ENCODE measurements at places on chromosomes 2 and 18. TPM values are rescaled to one million over a fixed set of nuclear protein-coding genes. Genes with fewer than 3 reads are reported as not detected.

GRCh38 chr2:241635756-241636155 is 1.2 kb downstream of the THAP4 start:
- DNase-seq: no peak

- DNase-seq: no peak
These were observed 127.4 kb downstream of the PLCL1 start for GRCh38 chr2:197931661-197932312.

- DNase-seq: no peak
These were observed 38.3 kb upstream of the IL1R1 start for GRCh38 chr2:102103992-102104871.

GRCh38 chr2:30639836-30640235 is 167.4 kb downstream of the CAPN13 start:
- no peak for DNase-seq

- no peak for DNase-seq
These were observed 746 bp upstream of the POLR1B start for GRCh38 chr2:112541315-112542122.

DNA sequence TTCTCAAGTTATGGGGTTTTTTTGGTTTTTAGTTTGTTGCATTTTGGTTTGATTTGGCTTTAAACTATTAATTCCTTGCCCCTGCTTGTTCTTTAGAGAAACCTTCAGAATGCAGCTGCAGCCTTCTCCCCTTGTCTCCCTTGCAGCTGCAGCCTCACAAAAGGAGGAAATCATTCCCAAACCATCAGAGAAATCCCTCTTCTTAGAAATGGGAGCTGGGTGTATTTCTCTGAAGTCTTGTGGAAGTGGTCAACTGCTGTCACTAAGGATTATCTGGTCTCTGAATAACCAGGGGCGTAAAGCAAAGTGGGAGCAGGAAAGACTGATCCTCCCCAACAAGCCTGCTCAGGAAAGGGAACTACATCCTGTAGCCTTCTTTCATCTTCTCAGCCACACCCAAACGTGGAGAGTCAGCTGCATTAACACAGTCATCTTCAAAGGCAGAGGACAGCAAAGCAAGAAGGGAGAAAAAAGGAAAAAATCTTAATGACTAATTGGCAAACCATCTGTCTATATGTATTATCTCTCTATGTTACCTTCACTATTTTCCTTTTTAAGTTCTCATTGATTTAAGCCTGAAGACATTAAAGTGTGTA is 1834.1 kb upstream of the PIK3C3 start:
- DNase-seq: no peak

GRCh38 chr18:25726298-25726697 is 364.1 kb downstream of the SS18 start:
- no peak for DNase-seq

GRCh38 chr2:110099038-110099425 is 16.6 kb downstream of the MALL start:
- no peak for DNase-seq

- DNase-seq: no peak
These were observed 183.8 kb downstream of the SMAD2 start for GRCh38 chr18:47746615-47747014.

- DNase-seq: no peak
These were observed 9.4 kb upstream of the PRLH start for GRCh38 chr2:237556773-237557632.

DNA sequence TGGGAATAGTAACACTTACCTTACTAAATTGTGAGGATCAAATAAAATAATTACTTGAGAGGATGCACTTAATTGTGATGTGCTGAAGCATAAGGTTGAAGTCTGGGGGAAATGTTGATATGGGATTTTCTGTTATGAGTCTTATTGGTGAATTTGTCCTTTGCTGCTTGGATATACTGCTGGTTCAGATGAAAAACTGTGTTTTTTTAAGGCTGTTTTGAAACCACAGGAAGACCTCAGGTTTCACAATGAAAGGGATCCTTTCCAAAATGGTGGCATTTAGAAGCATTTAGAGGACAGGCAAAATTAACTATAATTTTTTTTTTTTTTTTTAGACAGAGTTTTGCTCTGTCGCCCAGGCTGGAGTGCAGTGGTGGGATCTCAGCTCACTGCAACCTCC is 34.9 kb downstream of the SPATS2L start:
- DNase-seq: no peak

DNA sequence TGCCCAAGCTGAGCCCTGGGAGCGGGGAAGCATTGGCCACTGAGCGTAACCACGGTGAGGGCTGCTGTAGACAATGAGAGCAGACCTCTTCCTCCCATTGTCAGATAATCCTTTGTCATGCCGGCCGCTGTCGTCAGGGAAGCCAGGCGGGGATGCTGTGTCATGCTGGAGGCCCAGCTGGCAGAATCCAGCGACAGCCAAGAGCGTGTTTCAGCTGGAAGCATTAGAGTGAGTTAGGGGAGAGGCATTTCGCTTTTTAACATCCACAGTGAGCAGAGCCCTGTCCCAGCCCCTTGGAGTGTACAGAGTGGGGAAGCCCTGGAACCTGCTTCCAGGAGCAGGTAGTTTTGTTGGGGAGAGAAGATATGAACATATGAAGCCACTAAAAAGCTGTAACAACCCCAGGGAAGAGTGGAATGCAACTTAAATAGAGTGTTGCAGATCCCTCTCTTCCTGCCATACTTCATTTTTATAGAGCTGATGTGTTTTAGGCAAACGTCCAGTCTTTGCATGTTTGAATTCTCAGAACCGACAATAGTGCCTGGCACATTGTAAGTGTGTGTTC is 7.0 kb downstream of the CTIF start:
- no peak for DNase-seq

GRCh38 chr2:3037196-3038194 is 340.1 kb downstream of the EIPR1 start:
- no peak for DNase-seq

- DNase-seq: no peak
These were observed 10.1 kb downstream of the SERPINB8 start for GRCh38 chr18:63980027-63980426.

DNA sequence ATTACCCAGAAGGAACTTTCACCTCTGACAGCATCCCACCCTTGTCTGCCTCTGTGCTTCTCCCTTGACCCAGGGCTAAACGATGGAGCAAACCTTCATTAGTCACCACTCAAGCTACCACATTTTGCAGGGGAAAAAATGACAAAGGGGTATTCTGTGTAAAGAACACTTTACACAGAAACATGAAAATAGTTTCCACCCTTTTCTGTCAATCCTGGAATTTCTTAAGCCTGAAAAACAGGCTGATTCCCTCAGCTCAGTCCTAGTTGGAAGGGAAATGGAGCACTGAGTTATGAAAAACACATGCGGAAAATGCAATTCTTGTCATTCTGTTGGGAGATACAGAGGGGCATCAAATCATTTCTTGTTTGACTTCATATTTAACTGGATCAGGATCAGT is 175.0 kb upstream of the HNRNPA3 start:
- DNase-seq: no peak

GRCh38 chr2:174486563-174487107 is at the start of gene GPR155:
Gene GPR155, minus strand, starts transcription at chr2:174487029. Its CDS starts 5,073 bp downstream, at chr2:174481956.
- DNase-seq: no peak

DNA sequence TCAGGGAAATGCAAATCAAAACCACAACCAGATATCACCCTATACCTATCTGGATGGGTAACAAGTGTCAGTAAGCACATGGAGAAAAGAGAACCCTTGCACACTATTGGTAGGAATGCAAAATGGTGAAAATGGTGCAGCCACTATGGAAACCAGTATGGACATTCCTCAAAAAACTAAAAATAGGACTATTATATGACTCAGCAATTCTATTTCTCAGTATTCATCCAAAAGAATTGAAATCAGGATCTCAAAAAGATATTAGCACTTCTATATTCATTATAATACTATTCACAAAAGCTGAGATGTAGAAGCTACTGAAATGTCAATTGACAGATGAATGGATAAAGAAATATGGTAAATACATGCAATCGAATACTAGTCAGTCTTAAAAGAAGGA is 491.1 kb upstream of the MYT1L start:
- DNase-seq: no peak

DNA sequence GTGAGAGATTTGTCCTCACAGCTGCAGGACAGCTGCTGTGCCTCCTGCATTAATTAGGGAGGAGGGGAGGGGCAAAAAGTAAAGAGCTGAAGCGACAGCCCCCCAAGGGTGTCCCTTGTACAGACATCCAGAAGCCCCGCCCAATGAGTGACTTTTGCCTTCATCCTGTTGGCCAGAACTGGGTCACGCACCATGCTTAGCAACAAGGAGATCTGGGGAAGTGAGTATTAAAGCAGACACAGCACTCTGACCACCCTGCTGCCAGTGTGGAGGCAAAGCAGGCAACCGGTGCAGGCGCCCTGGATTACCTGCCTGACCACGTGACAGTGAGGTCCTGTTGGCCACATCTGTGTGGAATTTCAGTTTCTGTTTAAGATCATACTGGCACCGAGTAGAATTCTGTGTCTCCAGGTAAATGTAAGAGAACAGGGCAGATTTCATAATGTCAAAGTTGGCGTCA is 21.5 kb upstream of the BIN1 start:
- DNase-seq: peak; percentile 77

- no peak for DNase-seq
These were observed 98.5 kb downstream of the NUP35 start for GRCh38 chr2:183222751-183223150.

ERFE gene
- total RNA-seq: 17.3 TPM

VPS54 gene
- total RNA-seq: 12.4 TPM

ALPP gene
- 0.34 TPM for total RNA-seq
